ENCODE measurements at places on chromosomes 2 and 18.
A peak's percentile ranks its signal among the peaks of the same experiment; 100 is the strongest.

GRCh38 chr18:3014503-3015203, 1.7 kb upstream of the LPIN2 start:
- DNase-seq: no peak

DNA sequence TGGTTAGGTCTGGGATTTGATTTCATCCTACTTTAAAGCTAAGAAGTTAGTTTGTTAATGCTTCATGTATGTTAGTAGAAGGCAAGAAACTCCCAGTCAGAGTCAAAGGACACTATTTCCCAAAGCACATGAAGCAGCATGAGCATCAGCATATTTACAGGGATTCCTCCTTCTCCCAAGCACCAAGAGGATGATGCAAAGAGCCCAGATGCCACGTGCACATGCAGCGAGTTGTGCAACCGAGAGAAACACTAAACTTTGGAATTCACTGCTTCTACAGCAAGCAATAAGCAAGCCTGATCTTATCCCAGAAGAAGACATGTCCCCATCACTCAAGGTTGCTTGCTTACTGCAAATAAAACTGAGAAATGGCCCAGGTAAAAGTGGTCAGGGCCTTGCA, 32.5 kb downstream of the CPO start:
- DNase-seq: no peak

GRCh38 chr2:148375214-148375613, 269.3 kb upstream of the EPC2 start:
- DNase-seq: no peak

DNA sequence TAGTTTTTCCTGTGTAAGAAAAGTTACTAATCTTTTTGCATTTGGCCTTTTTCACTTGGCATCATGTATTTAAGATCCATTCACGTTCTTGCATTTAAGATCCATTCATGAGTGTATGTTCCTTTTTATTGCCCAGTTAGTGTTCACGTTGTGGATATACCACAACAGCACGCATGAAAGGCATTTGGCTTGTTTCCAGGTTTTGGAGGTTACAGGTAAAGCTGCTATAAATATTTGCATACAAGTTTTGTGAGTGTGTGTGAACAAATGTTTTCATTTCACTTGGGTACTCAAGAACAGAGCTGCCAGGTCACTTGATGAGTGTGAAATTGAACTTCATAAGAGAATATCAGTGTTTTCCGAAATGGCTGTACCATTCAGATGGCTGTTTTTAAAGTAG, 121.2 kb downstream of the CCBE1 start:
- DNase-seq: no peak

- DNase-seq: no peak
These were observed 40.5 kb downstream of the RDH14 start for GRCh38 chr2:18519914-18520450.

DNA sequence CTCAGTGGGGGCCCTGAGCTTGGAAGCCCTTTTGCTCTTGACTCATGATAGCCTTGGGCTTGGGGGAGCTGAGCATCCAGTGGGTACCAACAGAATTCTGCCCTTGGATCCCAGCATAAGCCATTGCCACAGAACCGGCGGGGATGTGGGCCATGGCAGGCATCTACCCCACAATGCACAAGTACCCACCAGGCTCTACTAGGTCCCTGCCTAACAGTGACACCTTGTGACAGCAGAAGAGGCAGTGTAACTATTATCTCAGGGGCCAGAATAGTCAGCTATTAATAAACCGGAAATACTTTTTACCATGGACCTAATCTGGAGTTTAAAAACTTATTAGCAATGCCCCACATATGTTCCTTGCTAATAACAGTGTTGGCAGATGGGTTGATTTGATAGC, 397.2 kb downstream of the TMEM182 start:
- no peak for DNase-seq

- DNase-seq: no peak
These were observed 27.7 kb upstream of the DCC start for GRCh38 chr18:52312346-52312745.

- DNase-seq: peak; percentile 45
These were observed 7.9 kb downstream of the CROCC2 start for GRCh38 chr2:240913810-240914644.

- DNase-seq: no peak
These were observed 50.7 kb downstream of the MGAT5 start for GRCh38 chr2:134304394-134305108.

DNA sequence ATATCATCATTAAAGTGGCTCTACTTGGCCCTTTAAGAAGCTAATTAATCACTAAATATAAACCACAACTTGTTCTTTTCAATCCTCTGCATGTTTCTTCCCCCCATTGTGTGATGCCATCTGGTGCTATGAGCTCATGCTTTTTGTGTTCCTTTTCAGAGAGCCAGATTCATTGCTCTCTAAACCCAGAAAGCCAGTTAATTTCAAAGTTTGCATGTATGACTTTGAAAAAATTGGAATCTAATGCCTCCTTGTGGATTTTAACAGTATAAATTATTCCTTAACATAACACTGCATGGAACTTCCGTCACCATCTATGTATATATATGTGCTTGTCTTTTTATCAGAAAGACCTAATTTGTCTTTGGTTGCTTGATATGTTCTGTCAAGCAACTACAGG, 31.1 kb downstream of the TMEM178A start:
- DNase-seq: no peak

DNA sequence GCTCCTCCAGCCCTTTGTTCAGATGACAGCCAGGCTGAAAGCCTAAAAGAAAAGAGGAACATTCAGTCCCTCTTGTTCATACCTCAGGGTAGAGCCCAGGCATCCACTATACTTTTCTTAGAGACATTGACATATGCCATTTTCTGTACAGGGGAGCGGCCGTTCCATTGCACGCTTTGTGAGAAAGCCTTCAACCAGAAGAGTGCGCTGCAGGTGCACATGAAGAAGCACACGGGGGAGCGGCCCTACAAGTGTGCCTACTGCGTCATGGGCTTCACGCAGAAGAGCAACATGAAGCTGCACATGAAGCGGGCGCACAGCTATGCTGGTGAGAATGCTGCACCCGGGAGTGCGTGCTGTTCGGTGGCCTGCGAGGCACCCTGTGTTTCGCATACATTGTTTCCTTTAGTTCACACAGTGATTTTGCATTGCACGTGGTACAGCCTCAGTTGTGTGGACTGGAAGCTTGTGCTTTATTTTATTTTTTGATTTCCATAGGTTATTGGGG, 138.2 kb downstream of the ZNF236 start:
- no peak for DNase-seq

DNA sequence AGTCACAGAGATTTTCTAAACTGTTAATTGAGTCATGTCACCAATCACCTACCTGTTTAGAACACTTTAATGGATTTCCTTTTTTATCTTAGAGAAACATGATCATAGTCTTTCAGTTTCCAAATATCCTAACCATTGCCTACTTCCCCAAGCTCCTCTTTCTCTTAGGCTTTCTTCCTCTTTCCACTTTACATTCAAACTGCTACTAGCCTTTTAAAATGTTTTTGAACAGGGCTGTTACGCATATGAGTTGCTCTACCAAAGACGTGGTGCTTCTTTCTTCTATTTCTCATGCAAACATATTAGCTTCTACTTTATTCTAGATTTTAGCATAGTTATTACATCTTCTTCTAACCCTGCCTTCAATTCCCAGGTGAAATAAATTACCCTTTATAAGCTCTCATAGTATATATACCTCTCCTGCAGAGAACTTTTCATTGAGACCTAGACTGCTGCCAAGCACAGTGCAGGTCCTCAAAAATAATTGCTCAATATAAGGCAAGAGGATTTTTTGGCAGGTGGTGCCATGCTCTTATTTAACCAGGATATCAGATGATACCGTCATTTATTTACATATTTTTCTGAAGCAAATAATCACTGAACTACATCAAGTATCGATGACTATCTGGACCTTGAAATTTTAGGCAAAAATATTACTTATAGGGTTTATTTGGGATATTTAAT, 937.1 kb downstream of the TSN start:
- DNase-seq: no peak

DNA sequence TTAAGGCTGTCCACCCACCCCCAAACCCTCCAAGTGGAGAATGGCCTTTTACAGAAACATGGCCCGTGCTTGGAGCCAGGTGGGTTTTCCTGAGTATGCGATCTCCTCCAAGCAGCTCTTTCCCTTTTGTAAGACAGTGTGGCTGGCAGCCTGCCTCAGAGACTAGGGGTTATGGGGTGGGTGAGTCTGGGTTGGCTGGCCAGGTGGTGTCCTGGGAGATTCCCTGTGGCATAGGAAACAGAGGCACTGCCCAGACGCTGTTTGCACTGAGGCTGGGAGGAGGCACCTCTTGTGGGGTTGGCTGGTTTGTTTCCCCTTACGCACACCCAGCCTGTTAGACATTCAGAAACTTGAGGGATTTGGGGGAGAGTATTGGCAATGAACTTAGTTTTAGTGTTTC, 82.3 kb upstream of the MCFD2 start:
- no peak for DNase-seq

DNA sequence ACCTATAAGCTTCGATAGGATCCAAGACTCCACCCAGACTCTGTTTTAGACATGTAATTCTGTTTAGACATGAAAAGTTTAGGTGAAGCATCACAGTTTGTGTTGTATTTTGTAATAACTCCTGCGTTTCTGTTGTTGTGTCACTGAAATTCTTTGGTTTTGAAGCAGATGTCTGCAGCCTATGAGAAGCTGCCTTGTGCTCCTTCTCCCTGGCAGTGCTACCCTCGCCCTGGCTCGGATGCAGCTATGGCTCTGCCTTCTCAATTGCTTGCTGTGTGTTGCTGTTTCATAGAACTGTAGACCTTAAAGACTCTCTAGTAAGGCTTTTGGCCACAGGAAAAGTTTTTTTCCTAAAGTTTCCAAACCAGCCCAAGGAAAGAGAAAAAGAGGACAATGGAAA, 40.2 kb upstream of the ZNF638 start:
- no peak for DNase-seq

DNA sequence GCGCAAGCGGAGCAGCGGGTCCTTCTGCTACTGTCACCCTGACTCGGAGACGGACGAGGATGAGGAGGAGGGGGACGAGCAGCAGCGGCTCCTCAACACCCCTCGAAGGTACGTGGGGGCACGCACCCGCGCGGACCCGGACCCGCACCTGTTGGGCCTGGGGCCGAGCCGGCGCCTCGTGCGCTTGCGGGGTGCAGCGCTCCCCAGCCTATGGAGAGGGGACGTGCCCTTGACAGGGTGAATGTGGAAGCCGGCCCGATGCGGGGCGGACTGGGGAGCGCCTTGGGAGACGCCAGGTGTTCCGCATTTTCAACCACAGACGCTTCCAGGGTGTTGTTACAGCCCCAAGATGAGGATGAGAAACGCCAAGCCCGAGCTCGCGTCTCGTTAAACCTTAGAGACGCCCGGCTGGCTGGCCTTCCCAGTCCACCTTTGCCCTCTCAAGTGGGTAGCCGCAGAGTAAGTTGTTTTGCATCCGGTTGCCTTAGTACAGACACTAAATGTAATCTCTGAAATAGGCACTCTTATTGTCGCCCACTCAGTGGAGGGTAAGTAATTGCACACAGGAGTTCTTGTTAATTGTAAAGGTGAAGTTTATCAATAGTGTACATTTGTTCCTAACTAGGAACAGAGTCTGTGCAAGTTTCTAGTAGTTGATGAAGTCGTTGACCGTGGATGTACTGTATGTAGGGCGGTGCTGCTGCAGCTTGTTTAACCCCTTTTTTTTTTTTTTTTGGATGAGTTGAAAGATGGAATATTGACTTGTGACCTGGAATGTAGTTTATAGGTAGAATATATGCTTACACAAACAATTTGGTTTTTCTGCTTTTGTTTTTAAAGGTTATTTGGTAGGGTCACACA, 815 bp downstream of the GMCL1 start:
- peak; percentile 14 for DNase-seq

DNA sequence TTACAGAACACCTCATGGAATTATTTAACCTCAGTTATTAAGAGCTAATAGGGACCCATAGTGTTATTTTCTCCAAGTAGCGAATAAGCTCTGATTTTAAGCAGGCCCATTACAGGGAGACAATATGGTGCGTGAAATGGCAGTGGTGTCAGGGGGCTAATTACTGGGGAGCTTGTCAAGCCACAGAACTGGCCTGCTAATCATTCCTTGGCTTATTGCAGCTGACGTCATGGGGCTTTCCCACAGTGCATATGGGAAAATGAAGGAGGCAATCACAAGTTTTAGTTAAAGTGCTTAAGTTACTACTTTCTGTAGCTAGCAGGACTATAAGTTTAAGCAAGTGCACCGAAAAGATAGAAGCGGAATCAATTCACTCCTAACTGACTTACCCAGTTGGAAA, 262.5 kb downstream of the TGIF1 start:
- no peak for DNase-seq

DNA sequence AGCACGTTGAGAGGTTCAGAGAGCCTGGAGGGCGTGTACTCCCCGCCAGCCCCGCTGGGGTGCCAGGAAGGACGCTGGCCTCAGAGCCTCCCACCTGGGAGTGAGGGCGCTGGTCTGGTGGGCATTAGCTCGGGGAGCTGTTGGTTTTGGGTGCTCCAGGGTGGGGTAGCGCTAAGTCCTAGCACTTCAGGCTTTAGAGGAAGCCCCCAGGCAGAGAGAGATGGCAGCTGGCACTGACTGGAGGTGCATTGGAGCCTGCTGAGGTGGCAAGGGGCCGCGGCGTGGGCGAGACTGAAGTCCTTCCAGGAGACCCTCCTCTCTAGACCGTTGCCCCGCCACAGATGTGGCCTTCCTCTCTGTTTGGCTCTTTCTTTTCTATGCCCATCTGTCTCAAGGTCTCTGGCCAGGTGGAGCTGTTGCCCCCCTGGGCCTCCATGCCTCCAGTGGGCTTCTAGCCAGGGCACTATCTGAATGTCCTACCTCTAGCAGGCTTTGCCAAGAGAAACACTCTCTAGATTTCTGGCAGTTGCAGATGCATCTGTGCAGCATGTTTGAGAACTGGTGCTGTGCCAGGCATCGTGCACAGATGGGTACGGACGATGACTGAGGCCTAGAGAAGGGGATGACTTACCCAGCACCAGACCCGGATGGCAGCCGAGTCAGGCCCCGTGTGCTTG, 6.6 kb downstream of the CAPN10 start:
- DNase-seq: no peak
